Stimulated activated CD8-positive, alpha-beta memory T cell treated with anti-CD3 and anti-CD28 coated beads, Interleukin-7, amount 100 ng/mL, for 48 hours (primary cell): ENCODE measurements at places on chromosomes 2 and 18.
A peak's percentile ranks its signal among the peaks of the same experiment; 100 is the strongest.

DNA sequence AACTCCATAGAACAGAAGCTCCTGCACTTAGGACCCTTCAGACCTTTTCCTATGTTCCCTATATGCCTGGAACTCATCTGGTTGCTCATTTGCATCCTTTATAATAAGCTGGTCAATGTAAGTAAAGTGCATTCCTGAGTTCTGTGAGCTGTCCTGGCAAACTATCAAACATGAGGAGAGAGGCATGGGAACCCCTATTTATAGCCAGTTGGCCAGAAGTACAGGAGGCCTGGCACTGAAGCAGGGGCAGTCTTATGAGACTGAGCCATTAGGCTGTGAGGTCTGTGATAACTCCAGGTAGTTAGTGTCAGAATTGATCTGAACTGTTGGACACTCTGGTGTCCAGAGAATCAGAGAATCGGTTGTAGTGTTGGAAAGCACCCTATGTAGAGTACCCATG, 88.4 kb downstream of the EHD3 start:
- no peak for DNase-seq

GRCh38 chr2:61238219-61239012, 76.4 kb downstream of the C2orf74 start:
- DNase-seq = no peak

GRCh38 chr2:118614841-118615271, 232.6 kb downstream of the EN1 start:
- no peak for DNase-seq

GRCh38 chr2:223932816-223933800, 12.0 kb downstream of the WDFY1 start:
- no peak for DNase-seq

DNA sequence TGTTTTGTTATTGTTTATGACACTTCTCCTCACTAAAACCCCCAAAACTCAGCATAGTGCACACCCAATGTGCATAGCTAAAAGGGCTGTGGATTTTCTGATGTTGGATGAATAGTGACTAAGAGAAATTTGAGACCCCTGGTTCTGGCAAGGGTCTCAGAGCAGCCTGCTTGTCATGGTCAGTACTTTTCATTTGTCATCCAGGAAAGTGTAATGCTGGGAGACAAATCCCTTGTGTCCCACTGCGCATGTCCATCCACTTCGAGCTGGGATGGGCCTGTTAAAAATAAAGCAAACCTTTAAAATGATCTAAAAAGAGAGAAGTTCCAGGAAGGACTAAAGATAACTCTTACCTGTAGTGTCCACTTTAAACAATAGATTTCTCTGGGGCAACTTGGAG, 46.9 kb upstream of the LYPD1 start:
- no peak for DNase-seq

GRCh38 chr18:36410346-36410745, 112.8 kb downstream of the FHOD3 start:
- no peak for DNase-seq

DNA sequence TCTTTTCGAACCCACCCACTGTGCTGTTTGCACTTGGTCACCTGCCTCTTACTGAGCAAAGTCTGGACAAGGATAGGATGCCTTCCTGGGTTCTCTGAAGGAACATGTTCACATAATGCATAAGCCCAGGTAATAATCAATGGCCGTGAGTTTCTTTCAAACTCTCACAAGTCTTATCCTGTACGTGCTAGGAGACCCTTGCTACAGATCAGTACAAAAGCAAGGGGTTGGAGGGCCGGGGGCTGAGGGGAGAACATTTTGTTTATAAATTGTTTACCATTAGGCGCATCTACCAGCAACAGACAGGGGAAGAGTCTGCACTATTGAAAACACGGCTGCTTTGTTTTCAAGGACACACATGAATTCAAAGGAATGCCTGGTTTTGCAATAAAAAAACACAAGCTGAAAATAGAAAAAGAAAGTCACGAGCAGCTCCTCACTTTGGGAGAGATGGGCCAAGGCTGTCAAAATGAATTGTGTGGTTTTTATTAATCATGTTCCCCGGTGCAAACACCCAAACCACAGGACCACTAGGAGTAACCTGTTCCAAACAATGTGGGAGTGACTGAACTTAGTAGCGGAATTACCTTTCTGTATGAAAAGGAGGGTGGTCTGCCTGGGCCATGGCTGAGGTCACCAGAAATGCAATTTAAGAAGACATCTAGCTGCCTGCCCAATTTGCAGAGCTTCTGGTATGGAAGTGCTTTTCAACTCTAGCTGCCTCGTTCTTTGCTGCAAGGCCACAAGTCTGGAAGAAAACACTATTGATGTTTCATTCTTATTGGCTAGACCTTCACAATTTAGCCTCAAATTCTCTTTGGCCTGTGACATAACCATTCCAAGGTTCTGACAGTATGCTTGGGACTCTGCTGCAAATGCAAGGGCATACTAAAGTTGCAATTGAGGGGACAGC, 73.5 kb downstream of the CCBE1 start:
- DNase-seq = no peak

DNA sequence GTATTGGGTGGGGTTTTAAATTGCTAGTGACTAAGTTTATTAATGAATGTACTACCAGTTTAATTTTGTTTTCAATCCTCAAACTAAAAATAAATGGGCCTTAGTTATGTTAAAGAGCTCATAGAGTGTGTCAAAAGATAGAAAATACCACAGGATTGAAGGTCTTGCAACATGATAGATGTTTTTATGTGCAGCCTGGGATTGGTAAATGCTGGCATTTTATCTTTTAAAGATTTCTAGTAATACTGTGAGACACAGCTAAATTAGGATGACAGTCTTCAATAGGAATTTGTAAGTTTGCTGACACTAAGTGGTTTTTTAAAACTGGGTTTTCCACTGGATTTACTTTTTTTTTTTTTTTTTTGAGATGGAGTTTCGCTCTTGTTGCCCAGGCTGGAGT, 122.3 kb downstream of the HAUS1 start:
- no peak for DNase-seq

DNA sequence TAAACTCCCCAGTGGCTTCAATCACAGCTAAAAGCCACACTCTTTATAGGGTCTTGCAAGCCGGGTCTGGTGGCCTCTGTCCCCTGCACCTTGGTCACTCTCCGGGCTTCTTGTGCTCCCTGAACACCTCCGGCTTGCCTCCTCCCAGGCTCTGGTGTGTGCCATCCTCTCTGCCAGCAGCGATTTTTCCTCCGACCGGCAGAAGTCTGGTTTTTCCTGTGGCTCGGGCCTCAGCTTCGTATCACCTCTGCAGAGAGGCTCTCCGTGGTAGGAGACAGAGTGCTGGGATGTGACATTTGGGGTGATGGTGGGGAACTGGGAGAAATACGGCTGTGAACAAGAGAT, 58.8 kb upstream of the HPCAL1 start:
- DNase-seq = no peak

DNA sequence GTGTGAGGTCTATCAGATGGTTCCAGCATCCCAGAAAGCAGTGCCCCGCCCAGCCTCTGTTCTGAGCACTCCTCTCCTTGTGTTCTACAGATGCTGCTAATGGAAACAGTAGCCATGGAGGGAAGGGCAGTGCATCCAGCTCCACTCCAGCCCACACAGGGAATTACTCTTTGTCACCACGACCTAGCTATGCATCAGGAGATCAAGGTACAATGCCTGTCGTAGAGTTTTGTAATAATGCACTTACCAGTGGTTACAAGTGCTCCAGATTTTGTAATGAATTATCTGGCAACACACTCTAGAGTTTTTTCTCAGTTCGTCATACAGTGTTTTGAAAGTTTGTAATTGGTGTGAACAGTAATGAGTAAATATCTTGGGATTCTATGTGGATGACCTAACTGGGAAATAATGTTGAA, 161.1 kb downstream of the ESCO1 start:
- no peak for DNase-seq

GRCh38 chr18:1053331-1054315, 149.0 kb downstream of the ADCYAP1 start:
- no peak for DNase-seq

GRCh38 chr2:44005846-44006245, 10.1 kb upstream of the LRPPRC start:
- DNase-seq = no peak

GRCh38 chr2:173223871-173224270, 130.8 kb upstream of the CDCA7 start:
- no peak for DNase-seq

GRCh38 chr2:225559072-225559415, 159.5 kb downstream of the NYAP2 start:
- no peak for DNase-seq

GRCh38 chr2:162297925-162298552, 20.4 kb downstream of the IFIH1 start:
- DNase-seq = peak; percentile 20

- no peak for DNase-seq
Measured at GRCh38 chr2:152393377-152393776, 58.4 kb downstream of the FMNL2 start.

- DNase-seq = no peak
Measured at GRCh38 chr2:223602972-223603371, 811 bp upstream of the SCG2 start.

DNA sequence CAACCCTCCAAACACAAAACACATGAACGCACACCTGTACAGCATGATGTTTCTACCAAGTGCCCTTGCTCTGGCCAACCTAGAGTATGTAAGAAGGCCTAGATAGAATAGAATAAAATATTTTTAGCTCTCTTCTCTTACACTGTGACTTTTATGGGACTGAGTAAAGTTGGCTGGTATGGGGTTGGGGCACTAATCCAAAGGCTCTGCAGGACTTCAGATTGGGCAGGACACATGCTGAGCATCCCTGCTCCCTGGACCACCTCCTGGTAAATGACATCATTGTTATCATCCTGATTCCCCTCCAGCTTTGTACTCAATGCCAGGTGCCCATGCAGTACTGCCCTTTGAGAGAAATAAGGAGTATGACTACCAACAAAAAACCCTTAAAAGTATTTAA, 322.2 kb downstream of the SLC8A1 start:
- DNase-seq = no peak

DNA sequence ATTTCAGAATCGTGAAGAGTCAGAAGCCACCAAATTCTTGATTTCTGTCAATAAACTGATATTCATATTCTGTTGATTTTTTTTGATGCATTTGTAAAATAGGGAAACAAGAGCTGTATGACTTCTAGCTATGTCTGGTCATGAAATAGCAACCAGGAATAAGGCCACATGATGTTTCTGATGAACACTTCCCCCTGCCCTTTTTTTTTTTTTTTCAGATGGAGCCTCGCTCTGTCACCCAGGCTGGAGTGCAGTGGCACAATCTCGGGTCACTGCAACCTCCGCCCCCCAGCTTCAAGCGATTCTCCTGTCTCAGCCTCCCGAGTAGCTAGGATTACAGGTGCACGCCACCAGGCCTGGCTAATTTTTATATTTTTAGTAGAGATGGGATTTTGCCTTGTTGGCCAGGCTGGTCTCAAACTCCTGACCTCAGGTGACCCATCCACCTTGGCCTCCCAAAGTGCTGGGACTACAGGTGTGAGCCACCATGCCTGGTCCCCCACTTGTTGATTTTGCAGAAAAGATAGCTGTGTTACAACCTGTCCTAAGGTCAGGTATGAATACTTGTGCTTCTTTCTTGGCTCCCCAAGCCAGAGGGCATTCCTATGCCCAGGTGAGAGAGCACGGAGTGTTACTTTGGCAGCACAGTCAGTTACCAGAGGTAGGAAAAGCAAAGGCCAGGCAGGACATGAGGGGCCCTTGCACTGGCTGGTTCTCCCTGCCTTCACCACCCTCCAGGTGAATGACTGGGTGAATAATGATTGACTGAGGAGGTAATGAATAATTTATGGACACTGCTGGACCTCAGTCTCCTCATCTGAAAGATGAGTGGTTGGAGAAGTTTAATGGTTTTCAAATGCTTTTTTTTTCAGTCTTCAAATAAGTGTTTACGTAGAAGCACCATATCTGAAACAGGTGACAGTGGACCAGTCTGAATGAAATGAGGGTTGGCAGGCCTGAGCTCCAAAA, 39.6 kb downstream of the PAX8 start:
- DNase-seq = no peak

DNA sequence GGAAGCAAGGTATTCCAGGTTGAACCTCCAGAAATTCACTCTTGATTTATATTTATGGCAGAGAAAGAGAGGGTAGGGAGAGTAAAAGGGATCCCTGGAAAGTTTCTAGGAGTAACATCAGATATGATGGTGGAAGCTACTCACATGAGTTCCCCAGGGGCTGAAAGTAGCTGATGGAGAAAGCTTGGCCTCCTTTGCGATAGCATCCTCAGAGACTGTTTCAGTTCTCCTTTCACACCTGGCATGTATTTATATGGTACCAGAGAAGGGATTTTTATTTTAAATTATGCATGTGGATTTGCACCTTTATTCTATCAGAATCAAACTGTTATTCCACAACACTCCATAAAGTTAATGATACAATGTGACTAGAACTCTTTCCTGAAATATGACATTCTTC, 126.3 kb upstream of the OSR1 start:
- DNase-seq = no peak

GRCh38 chr2:29317801-29318485, 202.7 kb downstream of the CLIP4 start:
- no peak for DNase-seq

DNA sequence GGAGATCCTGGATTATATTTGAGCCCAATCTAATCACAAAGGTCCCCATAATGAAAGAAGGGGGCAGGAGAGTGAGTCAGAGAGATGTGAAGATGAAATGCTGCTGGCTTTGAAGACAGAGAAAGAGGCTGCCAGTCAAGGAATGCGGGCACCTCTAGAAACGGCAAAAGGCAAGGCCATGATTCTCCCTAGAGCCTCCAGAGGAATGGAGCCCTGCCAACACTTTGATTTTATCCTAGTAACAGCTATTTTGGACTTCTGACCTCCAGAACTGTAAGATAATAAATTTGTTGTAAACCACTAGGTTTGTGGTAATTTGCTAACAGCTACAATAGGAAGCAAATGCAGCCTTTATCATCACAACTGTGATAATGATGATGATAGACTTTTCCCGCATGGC, 32.9 kb downstream of the LBH start:
- DNase-seq = no peak

- no peak for DNase-seq
Measured at GRCh38 chr18:805755-806110, 6.3 kb downstream of the YES1 start.

DNA sequence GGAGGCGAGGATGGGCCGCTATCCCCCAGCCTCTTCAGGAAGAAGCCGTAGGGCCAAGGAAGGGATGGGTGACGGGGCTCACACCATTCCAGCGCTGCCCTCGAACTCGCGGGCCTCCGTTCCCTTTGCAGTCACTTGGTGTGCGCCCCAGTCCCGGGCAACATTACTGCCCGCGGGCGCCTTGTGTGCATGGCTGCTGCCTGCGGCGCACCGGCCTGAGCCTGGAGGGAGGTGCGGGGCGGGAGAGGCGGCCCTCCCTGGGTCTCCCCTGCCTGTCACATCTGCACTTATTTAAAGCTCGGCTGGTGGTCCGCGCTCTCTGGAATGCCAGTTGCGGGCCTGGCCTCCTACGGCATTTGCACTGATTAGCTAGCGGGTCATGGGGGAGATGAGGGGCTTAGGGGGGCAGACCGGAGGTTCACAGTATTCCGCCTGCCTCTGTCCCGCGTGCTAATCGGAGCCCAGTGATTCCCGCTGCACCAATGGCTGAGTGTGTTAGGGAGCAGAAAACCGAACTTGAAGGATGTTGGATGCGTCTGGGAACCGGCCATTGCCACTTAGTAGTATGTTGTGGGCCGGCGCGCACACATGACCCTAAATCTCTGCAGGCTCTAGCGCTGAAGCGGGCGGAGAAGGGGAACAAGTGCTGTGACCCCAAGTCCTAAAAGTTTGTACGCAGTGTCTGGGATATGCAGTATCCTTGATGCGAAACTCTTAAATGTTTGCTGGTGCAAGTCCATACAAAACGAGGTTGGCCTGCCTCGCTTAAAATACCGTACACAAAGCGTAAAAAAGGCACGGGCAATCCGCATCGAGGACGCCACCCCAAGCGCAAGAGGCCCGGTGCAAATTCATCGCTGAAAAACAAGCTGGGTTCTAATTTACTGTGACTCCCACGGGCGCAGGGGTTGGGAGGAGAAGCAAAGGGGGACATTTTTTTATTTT, 161.2 kb upstream of the SIX2 start:
- no peak for DNase-seq
